Cortex of kidney (tissue), 1 donor: ENCODE measurements at places on chromosomes 3 and 15.

DNA sequence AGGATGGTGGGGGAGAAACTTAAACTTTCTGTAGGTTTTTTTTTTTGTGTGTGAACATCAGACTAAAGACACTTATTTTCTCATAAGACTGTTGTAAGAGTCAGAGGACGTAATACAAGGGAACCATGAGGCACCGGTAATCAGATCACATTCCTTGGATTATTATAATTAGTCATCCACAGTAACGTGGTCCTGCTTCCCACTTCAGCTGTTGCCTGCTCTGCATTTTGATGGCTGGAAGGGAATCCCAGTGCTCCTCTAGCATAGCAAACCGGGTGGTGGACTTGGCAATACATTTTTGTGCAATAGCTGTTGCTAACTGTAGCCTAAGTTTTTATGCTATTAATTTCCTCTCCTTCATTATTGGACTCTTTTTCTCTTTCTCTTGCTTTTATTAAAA, 294.8 kb downstream of the NR2F2 start:
- no peak for DNase-seq

- DNase-seq: no peak
Measured at GRCh38 chr15:82663186-82663600, 16.0 kb upstream of the CPEB1 start.

- no peak for DNase-seq
Measured at GRCh38 chr15:70783610-70784022, 20.3 kb upstream of the UACA start.

GRCh38 chr15:51132384-51133139, 37.9 kb upstream of the TNFAIP8L3 start:
- DNase-seq: no peak

DNA sequence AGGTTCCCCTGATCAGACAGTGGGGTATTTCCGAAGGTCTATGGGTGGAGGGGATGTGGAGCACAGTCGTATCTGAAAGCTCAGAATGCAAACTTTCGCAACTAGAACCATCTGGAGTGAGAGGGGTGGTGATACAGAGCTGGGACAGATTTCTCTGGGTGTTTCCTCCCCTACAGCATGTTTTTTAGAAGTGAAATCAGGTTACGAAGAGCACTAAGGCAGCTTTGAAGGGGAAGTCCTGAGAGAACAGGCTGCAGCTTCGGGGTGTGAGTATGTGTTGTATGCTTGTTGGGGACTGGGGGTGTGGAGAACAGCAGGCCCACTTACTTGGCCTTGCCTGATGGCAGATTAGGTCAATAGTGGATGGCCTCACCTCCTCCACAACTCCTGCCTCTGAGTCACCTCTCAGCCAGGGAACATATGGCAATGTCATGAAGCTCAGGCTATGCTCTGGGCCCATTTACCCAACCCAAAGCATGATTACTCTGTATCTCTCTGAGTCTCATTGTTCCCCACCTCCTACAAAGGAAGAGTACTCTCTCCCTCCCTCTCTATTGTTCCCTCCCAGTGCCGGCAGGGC, 107.2 kb upstream of the RASGRP1 start:
- no peak for DNase-seq

- no peak for DNase-seq
Measured at GRCh38 chr3:182726258-182727142, 66.8 kb upstream of the ATP11B start.
